ENCODE measurements at places on chromosomes 3 and 15.

DNA sequence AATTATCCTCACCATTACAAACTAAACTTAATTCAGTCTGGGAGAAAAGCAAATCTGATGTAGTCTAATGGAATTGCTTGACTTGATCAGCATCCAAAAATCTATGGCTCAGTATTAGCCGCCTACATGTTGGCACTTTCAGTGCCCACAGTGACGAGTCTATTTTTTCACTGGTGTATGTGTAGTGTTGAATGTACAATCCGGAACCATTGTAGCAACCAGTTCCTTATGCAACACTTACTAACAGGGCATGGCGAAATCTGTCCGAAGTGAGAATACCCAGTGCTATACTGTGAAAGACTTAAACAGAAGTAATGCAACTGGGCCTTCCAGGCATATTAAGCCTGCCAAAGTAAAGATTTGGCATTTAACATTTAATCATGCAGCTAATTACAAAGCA, 18.6 kb downstream of the LRRN1 start:
- DNase-seq = no peak

- DNase-seq = no peak
Measured at GRCh38 chr3:189606774-189607173, 24.4 kb upstream of the TP63 start.

GRCh38 chr15:73851689-73852088, 21.7 kb upstream of the TBC1D21 start:
- peak; percentile 17 for DNase-seq

DNA sequence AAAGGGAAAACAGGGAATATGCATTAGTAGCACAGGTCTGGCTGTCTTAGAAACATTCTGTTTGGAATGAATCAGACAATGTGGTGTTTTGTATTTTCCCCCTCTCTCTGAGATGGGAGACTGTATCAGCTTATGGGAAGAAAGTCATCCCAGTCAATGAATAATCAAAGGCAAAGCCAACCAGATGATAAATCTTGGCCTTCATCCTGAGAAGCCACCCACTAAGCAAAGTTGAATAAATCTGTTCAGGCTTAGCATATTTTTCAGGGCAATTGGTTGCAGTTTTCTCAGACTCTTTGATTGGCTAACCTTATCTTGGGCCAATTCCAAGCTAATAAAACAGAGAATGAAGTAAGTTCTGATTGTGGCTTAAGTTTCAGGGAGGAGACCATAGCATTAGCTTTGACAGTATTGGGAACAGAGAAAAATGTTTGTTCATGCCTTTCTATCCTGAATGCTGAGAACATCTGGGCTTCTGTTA, 63.6 kb upstream of the ARL8B start:
- DNase-seq = no peak

- no peak for DNase-seq
Measured at GRCh38 chr3:174191380-174191779, 667.8 kb upstream of the NAALADL2 start.

GRCh38 chr3:114857299-114857701, 289.8 kb downstream of the ZBTB20 start:
- DNase-seq = no peak

GRCh38 chr15:98330258-98330657, 318.1 kb upstream of the IGF1R start:
- DNase-seq = no peak

- DNase-seq = no peak
Measured at GRCh38 chr3:100274361-100274760, 13.6 kb downstream of the TBC1D23 start.

DNA sequence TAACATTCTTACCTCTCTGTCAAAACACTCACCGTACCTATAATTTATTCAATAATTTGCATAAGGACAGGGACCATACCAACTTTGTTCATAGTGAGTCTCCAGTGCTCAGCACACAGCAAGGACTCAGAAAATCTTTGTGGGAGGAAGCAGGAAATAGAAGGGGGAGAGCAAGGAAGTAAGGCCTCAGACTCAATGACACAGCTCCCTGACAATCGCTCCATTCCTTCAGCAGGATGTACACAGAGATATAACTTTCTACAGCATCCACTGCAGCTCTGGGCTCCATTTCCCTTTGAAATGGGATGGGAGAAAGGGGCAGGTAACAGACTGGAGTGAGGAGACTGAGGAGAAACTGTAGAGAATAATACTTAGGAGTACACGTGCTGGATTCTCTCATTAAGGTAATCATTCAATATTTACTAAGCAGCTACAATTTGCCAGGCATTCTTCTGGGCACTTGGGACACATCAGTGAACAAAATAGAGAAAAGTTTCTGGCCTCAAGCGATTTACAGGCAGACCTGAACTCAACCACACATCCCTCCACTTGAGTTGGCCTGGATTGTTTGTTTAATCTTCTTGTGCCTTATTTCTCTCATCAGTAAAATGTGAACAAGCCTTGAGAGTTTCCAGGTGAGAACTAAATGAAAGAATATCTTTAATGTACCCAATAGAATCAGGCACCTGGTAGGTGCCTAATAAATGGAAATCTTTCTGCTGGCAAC, 330.3 kb upstream of the THBS1 start:
- no peak for DNase-seq

DNA sequence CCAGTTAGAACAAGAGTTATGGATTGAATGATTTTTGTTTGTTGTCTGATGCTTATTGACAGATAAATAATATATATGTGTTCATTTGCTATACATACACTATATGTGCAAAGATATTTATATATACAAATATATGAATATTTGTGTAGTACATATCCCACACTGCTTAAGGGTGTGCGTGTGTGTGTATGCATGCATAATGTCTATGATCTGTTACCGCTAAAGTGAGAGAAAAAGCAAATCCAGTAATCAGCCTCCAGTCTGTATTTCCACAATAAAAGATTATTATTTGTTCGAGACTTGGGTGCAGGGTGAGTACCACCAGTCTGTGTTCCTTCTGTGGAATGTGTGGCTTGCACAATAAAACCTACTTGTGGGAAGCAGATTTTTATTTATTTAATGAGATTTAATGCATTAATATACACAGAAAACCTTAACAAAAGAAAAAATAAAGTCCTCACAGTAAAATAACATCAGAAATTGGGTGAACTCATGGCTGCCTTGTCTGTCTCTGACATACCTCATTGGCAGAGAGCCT, 366.0 kb upstream of the TBL1XR1 start:
- DNase-seq = no peak

DNA sequence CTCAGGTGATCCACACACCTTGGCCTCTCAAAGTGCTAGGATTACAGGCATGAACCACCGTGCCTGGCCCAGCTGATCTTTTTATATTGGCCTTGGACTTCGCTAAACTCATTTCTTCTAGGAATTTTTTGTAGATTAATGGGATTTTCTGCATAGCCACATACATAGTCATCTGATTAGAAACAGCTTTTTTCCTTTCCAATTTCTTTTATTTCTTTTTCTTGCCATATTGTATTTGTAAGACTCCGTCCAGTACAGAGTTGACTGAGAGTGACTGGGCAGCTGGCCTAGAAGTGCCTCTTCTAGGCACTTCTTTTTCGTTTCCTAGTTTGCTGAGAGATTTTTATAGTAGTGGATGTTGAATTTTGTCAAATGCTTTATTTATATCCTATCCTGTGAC, 37.4 kb downstream of the ARIH1 start:
- no peak for DNase-seq

- DNase-seq = no peak
Measured at GRCh38 chr3:146542978-146543377, 1.4 kb downstream of the PLSCR1 start.

- DNase-seq = no peak
Measured at GRCh38 chr3:122857019-122857418, 62.1 kb downstream of the SLC49A4 start.

DNA sequence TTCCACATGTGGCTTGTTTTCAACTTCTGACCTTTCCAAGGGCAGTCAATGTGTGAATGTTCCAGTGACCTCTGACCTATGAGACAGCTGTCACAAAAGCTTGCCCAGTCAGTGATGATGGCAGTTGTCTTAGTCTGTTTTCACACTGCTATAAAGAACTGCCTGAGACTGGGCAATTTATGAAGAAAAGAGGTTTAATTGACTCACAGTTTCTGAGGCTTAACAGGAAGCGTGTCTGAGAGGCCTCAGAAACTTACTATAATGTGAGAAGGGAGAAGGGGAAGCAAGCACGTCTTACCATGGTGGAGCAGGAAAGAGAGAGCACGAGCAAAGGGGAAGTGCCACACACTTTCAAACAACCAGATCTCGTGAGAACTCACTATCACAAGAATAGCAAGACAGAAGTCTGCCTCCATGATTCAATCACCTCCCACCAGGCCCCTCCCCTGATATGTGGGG, 95.6 kb downstream of the ECT2 start:
- DNase-seq = no peak

- no peak for DNase-seq
Measured at GRCh38 chr3:119357190-119357589, 63.0 kb downstream of the ARHGAP31 start.

DNA sequence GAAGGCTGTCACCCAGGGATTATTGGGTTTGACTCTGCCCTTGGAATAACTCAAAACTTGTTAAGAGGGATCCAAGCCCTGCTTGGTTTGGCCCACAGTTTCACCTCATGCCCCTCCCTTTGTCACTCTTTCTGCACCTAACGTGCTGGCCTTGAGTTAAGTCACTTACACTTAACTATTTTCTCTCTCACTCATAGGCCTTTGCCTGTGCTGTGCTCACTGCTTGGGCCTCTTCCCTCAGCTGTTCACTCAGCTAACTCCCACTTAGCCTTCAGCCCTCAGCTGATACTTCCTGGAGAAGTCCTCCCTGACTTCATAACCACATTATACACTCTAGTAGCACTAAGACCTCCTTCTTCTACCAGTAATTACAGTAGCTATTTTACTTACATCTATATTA, 133.3 kb downstream of the CMSS1 start:
- no peak for DNase-seq

- no peak for DNase-seq
Measured at GRCh38 chr3:24135280-24135679, 190.2 kb downstream of the NR1D2 start.

- no peak for DNase-seq
Measured at GRCh38 chr3:187507905-187508304, 139.7 kb downstream of the RTP4 start.

GRCh38 chr3:110933821-110934426, 137.7 kb upstream of the NECTIN3 start:
- no peak for DNase-seq

GRCh38 chr3:183253528-183254486, 754 bp downstream of the B3GNT5 start:
- peak; percentile 38 for DNase-seq

Data from H54 (cell line).